Midbrain (tissue), 1 donor: ENCODE measurements at places on chromosomes 6 and 20.

- no peak for DNase-seq
Measured at GRCh38 chr6:138653435-138653834, 120.1 kb upstream of the CCDC28A start.

- DNase-seq: no peak
Measured at GRCh38 chr6:45398075-45398813, 20.5 kb upstream of the SUPT3H start.

DNA sequence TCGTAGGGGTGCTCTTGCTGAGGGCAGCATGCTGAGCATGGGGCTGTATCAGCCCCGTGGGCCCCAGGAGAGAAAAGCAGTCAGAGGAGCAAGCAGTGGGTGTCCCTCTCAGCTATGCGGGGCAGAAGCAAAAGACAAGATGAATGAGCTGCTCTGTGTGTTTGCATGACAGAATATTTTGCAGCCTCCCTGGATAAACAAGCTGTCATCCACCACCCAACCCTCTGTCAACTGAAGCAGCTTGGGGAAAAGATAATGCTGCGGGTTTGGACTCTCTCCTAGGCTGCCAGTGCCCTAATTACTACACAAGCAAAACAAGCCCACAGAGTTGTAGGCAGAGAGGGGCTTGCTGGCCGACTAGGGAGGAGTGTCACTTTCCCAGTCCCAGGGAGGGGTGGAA is 82.3 kb upstream of the PTPRT start:
- no peak for DNase-seq

- DNase-seq: no peak
Measured at GRCh38 chr6:97594844-97595243, 311.8 kb upstream of the MMS22L start.

DNA sequence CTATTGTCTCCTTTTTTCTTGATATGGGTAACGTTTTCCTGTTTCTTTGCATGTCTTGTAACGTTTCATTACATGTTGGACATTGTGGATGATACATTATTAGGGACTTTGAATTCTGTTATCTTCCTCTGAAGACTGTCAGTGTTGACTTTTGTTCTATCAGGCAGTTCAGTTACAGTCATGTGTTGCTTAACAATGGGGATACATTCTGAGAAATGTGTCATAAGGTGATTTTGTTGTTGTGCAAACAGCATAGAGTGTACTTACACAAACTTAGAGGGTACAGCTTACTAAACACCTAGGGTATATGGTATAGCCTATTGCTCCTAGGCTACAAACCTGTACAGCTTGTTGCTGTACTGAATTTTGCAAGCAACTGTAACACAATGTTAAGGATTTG is 64.7 kb downstream of the AK9 start:
- DNase-seq: no peak

DNA sequence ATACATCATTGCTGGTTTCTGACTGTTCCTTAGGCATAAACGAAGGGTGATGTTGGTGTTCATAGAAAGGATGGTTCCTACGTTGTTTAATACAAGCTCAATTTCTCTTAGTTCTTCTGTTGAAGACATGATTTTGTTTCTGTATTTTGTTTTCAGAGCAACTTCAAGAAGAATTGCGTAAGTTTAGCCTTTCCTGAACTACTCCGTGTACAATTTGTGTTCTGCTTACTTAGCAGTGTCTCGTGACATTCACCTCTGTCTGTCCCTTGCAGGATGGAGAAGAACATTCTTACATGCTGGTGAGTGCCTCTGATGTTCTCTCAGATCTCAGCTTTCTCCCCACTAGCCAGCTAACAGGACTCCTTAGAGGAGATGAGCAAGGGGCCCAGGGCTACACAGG is 7.6 kb downstream of the BTN2A2 start:
- DNase-seq: no peak

DNA sequence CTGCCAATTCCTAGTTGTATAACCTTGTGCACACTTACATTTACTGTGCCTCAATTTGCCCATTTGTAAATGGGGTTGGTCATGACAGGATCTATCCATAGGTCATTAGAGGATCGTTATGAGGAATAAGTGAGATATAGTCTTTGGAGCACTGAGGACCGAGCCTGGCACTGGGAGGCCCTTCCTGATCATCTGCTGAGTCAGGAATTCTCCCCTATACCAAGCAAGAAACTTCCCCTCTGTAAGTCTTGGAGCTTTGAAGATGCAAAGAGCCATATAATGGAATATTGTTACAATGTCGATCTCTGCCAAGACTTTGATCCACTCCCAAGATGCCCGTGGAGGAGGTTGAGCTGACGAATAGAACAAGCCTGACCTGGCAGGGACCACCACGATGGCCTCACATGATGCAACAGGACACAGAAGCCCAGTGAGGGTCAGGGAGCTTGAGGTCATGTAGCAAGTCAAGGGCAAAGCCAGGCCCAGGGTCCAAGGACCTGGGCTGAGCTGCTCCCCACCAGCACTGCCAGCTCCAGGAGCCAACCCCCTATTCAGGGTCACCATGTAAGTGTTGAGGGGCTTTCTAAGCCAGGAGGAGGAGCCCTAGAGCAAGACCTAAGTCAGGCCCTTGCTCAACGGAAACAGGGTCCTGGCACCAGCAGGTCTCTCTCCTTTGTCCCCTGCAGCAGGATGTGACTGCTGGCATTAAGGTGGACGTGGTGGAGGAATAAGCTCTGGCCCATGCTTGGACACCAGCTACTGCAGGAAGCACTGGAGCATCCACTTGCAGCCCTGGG is 16.7 kb downstream of the PDRG1 start:
- DNase-seq: no peak

DNA sequence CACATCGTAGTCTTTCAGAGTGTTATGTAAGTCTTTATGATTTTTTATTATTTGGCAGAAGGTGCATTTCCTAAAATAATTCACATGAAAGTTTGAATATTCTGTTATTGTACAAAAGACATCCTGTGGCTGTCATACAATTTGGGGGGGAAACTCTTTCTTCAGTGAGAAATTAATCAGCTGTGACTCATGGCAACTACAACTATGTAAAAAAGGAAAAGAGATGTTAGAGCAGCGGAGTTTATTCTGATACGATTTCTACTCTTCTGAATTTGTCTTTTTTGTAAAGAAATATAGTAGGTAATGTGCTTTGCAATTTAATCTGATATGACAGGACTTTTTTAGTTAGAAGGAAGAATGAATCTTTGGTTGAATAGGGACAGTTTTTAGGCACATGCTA is 14.2 kb downstream of the COL19A1 start:
- no peak for DNase-seq

- DNase-seq: no peak
Measured at GRCh38 chr20:45405571-45406259, 2.4 kb upstream of the DBNDD2 start.
